ENCODE measurements at places on chromosomes 3 and 15.

GRCh38 chr3:112900113-112900512 is 53.4 kb upstream of the CD200R1L start:
- DNase-seq, result no peak

DNA sequence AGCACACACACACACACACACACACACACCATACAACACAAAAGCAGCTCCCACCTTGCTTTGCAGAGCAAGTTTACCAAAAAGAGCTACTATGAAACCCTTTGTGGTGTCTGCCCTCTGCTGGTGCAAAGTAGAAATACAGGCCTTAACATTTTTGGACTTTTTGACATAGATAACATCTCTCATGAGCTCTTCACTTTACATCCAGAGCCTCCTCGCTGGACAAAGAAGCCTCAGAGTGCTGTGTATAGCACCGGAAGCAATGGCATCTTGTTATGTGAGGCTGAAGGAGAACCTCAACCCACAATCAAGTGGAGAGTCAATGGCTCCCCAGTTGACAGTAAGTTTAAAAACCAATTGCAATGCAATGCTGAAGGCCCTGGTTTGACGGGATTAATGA is 157.9 kb downstream of the CHL1 start:
- DNase-seq, result no peak

GRCh38 chr3:42187936-42188335 is 78.0 kb downstream of the CCK start:
- DNase-seq, result no peak

DNA sequence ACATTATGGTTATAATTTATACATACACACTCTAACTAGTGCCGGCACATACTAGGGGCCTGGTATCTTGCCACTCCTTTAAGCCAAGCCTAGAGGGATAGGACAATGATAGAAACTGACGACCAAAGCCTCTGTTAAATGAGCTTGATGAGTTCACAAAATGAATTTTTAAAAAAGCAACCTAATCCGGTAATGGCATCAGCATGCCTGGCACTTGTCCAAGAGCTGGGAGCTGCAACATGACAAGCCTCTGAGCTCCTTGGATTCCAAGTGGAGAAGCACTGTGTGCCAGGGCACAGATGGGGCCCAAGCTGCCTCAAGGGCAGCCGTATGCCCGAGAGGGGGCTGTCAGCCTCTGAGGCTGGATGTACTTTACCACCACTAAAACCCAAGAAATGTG is 9.7 kb downstream of the ETV5 start:
- DNase-seq, result no peak

- no peak for DNase-seq
Measured at GRCh38 chr3:32276279-32276841, 37.9 kb downstream of the CMTM8 start.

GRCh38 chr3:194736277-194736895 is 50.7 kb downstream of the FAM43A start:
- no peak for DNase-seq

DNA sequence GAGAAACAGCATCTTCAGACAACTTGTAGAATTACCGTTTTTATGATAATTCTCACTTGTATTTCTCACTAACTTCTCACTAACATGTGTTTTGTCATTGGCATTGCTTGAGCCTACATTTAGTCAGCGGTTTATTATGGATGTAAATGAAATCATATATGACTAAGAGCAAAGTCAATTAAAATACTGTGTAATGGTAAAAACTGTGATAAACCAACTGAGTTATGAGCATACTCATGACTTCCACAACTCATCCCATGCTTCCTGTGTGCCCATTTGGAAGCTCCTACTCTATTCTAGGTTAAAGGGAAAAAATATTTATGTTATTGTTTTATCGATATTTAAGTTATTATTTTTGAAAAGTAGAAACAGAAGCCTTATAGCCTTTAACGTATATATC is 12.8 kb downstream of the PXK start:
- DNase-seq, result no peak

DNA sequence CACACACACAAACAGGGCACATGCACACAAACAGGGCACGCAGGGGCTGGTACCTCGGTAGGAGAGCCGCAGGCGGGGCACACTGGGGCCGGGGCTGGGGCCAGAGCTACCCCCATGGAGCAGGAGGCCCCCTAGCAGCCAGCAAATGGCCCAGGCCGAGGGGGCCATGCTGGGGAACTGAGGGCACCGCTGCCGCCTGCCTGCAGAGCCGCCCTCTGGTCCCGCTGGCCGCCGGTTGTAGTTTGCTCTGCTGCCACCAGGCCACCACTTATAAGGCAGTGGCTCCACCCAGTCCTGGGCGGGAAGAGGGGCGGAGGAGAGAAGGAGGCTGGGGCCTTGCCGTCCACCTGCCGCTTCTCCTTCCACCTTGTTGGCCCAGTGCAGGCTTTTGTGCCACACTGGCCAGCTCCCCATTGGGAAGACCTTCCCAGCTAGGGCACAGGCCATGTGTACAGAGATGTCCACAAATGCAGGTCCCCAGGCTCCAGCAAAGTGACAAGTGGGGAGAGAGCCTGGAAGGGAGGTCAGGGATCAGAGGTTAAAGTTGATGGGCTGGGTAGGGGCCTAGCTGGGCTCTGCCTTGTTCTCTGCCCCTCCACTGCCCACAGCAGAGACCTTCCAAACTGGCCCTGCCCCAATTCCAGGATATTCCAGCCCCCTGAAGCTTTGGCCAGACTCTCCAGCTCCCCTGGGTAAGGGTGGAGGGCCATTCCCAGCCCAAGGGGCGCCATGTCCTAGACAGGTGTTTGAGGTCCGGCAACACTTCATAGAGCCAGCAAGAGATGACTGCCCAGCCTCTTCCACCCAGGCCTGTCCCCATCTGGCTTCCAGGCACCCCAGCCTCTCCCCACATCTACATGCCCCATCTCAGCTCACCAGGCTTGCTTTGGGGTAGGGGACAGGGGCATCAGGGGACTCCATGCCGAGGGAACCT is at the start of gene SEMA3G:
Gene SEMA3G (minus strand): TSS at position 244 of the 934 bp plus-strand sequence. CDS start 76 bp downstream, at position 168.
- no peak for DNase-seq

DNA sequence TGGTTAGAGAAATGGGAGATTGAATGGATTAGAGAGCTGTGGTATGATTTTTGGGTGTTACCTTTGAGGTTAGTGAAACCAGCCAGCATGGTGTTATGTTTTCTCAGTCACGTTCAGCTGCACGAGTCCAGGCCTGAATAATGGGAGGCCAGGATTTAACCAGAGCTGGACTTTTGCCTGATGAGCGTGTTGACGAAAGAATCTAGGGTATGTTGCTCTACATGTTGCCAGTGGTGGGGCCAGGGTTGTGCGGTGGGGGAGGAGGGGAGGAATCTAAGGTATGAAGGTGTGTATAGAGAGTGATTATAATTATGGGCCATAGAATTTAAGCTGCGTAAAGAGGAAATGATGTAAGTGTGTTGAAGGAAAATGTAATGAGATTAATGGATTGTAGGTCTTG is 22.8 kb downstream of the MINDY2 start:
- DNase-seq, result no peak

- no peak for DNase-seq
Measured at GRCh38 chr3:101128001-101128400, 134.8 kb upstream of the ABI3BP start.

DNA sequence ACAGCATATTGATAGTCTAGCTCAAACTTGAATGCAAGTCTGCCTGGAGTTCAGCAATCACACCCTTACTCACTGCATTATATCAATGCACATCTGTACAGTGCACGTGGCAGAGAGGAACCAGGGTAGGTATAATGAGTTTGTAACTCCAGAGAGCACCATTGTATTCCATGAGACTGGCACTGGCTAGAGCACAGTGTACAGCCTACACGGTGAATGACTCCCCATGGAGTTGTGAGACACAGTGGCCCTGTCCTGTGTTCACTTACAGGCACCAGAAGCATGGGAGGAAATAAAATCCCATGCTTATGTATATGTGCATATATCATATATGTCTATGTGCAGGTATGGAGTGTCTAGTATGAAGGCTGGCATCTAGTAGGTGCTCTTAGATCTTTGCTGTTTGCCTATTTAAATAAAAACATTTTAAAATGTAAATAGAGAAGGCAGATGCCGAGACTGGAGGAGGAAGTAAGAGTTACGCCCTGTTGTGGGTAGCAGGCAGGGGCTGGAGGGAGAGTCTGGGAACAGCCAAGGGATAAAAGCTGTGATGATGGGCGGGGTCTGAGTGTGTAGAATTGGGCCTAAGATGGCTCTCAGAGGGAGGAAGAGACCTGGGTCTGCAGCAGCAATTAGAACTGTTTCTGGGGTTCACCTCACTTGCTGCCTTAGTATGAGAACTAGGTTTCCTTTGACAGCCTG is 360.7 kb upstream of the ICE2 start:
- no peak for DNase-seq

DNA sequence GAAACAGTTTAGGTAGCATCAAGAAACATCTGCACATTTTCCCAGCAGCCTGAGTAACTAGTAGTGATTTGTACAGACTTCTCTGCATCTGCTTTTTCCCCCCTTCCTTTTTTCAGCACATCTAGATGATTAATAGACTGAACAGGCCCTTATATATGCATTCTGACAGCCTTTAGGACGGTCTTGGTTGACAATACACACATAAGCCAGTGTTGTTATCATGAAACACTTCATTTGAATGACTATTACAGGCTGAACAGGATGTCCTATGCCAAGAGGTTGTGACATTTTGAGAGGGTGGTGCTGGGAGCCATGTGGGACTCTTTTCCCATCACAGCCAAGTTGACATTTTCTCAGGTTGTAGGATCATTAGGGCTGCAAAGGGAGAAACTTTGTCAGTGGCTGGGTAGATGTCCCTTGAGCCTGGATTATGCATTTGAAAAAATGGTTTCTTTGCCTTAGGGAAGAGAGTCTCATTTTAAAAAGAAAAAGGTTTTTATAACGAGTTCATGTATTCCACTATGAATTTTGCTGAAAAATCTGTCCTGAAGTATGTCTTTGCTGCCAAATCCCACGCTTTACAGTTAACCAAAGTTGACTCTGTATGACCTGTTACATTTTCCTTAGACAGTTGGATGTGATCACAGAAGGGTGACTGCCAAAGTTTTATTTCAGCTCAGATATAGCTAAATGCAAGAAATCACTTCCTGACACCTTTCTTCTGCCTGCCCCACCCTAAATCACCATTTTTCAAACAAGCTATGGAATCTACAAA is 73.7 kb downstream of the FILIP1L start:
- no peak for DNase-seq

DNA sequence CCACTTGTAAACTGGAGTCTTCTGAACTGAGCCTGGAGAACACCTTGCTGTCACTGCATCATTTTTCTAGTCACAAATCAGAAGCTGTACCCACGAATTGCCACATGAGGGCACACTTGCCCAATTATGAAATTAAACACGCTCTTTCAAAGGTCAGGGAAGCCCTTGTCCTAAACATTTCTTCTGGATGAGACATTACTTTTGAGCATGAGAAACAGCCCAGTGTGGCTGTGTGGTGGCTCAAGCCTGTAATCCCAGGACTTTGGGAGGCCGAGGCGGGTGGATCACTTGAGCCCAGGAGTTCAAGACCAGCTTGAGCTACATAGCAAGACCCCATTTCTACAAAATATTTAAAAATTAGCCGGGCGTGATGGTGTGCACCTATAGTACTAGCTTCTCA is 27.5 kb upstream of the CFAP161 start:
- peak; percentile 16 for DNase-seq
